NCI-H1930 (cell line): ENCODE measurements at places on chromosomes 11 and 22.

GRCh38 chr22:48851933-48852549 is 975.6 kb downstream of the BRD1 start:
- DNase-seq: no peak

- no peak for DNase-seq
Observed at GRCh38 chr22:43995798-43996169, 28.3 kb upstream of the PARVB start.

DNA sequence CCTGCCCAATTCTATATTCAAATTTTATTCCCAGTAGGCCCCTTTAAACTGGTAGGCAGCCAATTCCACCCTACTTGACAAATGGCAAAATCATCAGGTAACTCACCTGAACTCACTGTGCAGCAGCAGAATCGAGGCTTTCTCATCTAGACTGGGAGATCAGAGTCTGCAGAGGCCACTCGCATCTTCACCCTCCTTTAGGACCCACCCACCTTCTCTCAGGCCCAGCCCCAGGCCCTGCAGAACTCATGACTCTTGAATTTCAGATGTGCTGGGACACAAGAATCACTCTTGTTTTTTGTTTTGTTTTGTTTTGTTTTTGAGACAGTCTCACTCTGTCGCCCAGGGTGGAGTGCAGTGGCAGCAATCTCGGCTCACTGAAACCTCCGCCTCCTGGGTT is 38.8 kb downstream of the MICAL3 start:
- no peak for DNase-seq

DNA sequence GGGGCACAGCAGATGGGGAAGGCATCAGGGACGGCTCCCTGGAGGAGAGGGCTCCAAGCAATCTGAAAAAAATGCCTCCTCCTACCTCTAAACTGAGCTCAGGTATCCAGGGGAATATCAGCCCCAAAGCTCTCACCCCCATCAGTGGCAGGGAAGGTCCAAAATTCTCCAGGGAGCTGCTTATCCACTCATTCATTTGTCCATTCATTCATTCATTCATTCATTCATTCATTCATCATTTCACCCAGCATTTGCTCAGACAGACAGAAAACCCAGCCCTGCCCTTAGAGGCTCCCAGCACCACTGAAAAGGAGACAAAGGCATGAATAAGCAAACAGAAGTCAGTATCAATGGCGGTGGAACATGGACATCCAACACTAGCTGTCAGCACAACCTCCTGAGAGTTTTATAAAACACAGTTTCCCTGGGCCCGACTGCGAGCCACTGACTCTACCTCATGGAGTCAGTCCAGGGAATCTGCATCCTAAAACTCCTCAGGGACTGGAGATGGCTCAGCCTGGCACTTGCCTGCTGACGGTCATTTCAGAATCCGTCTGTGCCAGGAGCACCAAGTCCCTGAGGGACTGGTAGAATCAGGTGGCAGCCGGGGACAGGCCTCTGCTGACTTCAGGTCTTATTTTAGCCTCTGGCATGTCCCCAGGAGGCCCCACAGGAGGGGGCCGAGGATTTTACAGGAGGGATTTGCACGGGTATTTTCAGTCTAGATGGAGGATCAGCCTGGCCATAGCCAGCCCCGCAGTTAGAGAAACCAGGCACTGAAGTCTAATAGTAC is 164.6 kb downstream of the MN1 start:
- DNase-seq: no peak

- DNase-seq: no peak
Observed at GRCh38 chr11:102368472-102368871, 21.5 kb downstream of the BIRC2 start.

GRCh38 chr22:22865311-22866072 is 22.1 kb upstream of the IGLL5 start:
- DNase-seq: no peak

GRCh38 chr11:60774726-60775125 is 10.4 kb upstream of the MS4A10 start:
- no peak for DNase-seq

DNA sequence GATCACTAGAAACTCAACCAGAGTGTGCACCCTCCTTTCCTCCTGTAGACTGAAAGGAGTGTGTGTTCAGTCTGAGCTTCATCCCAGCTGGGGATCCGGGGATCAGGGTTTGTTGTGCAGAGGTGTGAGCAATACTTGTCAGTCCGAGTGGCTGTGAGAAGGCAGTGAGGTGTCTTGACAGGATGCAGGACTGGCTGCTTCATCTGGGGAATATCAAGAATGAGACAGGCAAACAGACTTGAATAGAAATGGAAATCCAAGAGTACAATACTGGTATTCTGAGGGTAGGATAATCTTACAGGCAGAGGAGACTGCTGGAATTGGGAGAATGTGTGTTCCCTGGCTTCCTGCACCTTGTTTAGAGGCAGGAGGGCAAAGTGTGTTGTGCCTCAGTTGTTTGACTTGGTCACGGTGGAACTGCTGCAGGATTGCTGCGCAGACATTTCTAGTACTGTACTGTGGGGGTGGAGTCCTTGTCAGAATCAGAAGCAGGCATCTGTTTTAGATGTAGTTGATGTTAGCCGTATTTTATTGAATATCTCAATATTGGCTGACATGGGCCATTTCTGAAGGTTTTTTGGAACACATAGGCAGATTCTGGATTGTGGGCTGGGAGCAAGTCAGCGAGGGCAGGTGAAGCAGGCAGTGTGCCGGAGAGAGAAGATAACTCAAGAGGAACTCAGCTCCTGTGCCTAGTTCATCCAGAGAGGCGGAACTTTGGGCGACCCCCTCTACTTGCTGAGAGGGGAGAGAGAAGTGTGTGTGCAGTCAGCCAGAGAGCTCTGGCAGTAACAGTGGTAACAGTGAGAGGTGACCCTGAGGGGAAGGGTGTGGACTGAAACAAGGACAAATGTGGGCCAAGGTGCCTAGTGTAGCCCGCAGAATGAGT is 27.1 kb upstream of the GRK2 start:
- no peak for DNase-seq

GRCh38 chr11:57287884-57288283 is 36.9 kb downstream of the TNKS1BP1 start:
- DNase-seq: no peak

DNA sequence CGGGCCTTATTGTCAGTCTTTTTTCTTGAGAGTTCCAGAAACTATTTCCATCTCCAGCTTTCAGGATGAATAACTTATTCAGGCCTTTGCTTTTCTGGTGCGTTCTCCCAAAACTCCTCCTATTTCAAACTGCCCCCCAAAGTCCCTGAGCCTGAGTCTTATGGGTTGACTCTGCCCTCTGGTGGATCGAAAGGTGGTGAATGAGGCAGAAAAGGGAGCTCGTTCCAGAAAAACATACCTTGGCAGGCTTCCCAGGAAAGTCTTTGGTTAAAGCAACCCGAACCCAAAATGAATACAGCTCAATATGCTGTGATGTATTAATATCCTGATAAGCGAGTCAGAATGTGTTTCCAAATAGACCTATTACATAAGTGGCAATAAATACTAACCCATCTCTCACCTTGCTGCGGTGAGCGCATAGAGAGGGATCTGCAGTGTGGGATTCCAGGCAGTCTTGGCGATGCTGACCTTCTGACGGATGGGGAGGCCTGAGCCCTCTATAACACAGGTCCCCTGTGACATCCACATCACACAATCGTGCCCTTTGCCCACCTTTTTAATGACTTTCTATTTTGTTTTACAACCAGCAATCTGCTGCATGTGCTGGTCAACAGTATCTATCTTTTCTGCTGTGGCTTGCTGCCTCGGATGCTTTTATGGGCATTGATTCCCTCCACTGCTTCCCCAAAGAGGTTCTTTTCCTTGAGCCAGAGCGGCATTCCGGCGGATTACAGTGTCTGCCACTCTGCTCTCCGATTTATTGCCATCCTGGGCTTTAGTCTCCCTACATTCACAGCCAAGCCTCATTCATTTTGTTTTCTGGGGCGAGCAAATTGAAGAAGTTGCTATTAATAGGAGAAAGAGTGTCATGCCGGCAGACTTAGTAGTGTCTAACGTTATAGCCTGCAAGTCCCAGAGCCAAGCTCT is 756.8 kb downstream of the NTM start:
- no peak for DNase-seq
